Sigmoid colon (tissue), 7 donors: ENCODE measurements at places on chromosomes 1 and 21.

DNA sequence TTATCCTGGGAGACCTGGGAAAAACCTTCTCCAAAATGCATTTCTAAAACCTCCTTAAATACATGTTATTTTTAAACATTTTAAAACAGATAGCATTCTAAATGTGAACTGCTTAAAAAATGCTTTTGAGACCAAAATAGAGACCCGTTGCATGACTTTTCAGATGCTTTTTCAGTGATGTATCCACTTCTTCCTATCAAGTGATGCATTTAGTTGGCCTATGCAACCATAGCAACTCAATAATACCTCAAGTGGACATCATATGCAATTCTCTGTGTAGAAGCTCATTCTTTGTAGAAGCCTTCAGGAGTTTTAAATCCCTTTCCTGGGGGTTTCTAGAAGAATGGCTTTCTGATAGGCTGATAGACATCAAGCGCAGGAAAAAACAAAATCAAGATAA is 94.5 kb upstream of the RAVER2 start:
- DNase-seq: no peak
- H3K27me3 ChIP-seq: no peaks in the 10 kb centered on the region
- H3K4me3 ChIP-seq: no peak overlapping the region
- no peaks in the 10 kb centered on the region for H3K4me1 ChIP-seq
- H3K27ac ChIP-seq: no peak overlapping the region

DNA sequence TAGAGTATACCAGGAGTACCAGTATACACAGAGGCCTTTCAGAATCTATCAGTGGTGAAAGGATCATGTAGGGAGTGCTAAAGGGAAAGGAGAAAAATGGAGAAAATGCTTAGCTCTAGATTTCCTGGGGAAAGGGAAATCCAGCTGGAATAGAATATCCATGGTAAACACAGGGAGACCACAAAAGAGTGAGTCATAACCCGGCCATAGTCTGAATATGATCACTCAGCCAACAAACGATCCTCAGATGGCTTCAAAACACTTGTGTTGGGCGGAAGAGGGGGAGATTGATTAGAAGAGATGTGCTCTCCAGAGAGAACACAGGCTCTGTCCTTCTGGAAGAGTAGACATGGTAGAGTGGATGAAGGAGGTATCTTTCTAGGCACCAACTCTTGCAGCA is 180.6 kb downstream of the PAPPA2 start:
- no peak for DNase-seq
- no peaks in the 10 kb centered on the region for H3K27me3 ChIP-seq
- H3K4me1 ChIP-seq: peaks cover 6% of the 10 kb centered on the region
- H3K36me3 ChIP-seq: no peaks in the 10 kb centered on the region
- no peak overlapping the region for H3K4me3 ChIP-seq

GRCh38 chr1:61247881-61248752 is 165.8 kb downstream of the NFIA start:
- no peaks in the 10 kb centered on the region for H3K4me1 ChIP-seq
- peak overlapping the region; percentile 1 for H3K27ac ChIP-seq
- no peak overlapping the region for H3K4me3 ChIP-seq
- H3K36me3 ChIP-seq: no peaks in the 10 kb centered on the region

DNA sequence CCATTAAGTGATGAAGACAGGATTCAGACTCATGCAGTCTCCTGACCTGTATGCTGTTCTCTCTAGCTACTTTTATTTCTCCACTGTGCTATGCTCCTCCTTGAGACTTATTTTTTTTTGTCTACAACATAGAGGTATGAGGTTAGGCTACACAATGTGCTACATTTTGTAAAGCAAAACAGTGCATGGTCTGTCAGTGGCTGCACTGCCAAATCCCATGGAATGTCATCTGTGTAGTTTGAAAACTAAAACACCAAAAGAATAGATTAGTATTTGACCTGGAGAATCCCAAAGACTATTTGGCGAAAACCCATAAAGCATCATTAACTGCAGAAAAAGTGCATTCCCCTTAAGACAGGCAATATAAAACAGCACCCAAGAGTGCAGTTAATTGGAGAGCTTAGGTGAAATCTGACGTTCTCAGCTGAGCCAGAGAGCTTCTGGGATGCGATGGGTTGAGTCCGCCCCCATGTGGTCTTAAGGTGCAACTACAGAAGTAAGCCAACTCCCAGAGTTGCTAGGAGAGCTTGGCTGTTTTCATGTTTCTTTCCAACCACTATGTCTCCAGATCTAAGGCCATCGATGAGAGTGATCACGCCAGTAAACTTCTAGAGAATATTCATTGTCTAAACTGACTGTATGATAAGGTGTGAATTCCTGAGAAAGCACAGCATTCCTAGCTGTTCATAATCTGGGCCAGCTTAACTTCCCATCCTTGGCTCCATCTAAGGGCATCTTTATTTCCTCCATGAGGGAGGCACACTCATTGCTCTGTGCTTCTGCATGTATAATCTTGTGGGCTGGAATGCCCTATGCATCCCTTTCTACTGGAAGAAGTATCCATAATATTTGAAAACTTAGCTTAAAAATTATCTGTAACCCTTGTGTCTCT is 20.7 kb upstream of the CYP2J2 start:
- H3K36me3 ChIP-seq: no peaks in the 10 kb centered on the region
- no peaks in the 10 kb centered on the region for H3K27me3 ChIP-seq
- H3K4me1 ChIP-seq: peaks cover 6% of the 10 kb centered on the region
- H3K27ac ChIP-seq: no peak overlapping the region

DNA sequence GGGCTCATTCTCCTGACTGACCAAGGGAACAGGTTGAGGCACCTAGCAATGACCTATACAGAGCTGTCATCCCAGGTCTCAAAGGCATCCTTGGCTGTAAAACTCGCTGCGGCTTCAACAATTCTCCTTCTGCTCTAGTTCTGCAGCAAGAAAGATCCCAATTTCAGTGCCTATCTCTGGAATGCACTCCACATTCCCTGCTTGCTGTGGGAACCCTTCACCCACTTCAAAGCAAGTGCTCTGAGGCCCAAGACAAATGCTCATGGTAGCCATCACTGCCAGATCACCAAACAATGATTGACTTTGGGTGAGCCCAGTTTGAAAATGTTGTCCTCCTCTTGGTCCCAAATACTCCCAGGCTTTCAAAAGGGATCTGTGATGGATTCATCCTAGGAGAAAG is 37.7 kb upstream of the FMO3 start:
- H3K4me3 ChIP-seq: no peak overlapping the region
- H3K27ac ChIP-seq: no peak overlapping the region
- H3K36me3 ChIP-seq: no peaks in the 10 kb centered on the region
- no peaks in the 10 kb centered on the region for H3K27me3 ChIP-seq
- H3K4me1 ChIP-seq: no peaks in the 10 kb centered on the region
- DNase-seq: no peak

- no peak overlapping the region for H3K4me3 ChIP-seq
- H3K4me1 ChIP-seq: peaks cover 5% of the 10 kb centered on the region
- DNase-seq: no peak
- no peak overlapping the region for H3K27ac ChIP-seq
Measured at GRCh38 chr1:70360321-70360720, 5.8 kb upstream of the ANKRD13C start.

- no peaks in the 10 kb centered on the region for H3K36me3 ChIP-seq
- H3K27me3 ChIP-seq: no peaks in the 10 kb centered on the region
- H3K27ac ChIP-seq: peak overlapping the region; percentile 5
- H3K4me3 ChIP-seq: no peak overlapping the region
Measured at GRCh38 chr1:99737016-99737415, 29.4 kb downstream of the FRRS1 start.

- no peaks in the 10 kb centered on the region for H3K4me1 ChIP-seq
- DNase-seq: no peak
- no peaks in the 10 kb centered on the region for H3K27me3 ChIP-seq
- peak overlapping the region; percentile 87 for H3K4me3 ChIP-seq
Measured at GRCh38 chr1:44212355-44213221, 683 bp upstream of the DMAP1 start.

GRCh38 chr1:200211157-200211556 is 183.6 kb downstream of the NR5A2 start:
- H3K27me3 ChIP-seq: no peaks in the 10 kb centered on the region
- no peaks in the 10 kb centered on the region for H3K4me1 ChIP-seq
- no peak for DNase-seq
- H3K27ac ChIP-seq: no peak overlapping the region
- no peaks in the 10 kb centered on the region for H3K36me3 ChIP-seq

DNA sequence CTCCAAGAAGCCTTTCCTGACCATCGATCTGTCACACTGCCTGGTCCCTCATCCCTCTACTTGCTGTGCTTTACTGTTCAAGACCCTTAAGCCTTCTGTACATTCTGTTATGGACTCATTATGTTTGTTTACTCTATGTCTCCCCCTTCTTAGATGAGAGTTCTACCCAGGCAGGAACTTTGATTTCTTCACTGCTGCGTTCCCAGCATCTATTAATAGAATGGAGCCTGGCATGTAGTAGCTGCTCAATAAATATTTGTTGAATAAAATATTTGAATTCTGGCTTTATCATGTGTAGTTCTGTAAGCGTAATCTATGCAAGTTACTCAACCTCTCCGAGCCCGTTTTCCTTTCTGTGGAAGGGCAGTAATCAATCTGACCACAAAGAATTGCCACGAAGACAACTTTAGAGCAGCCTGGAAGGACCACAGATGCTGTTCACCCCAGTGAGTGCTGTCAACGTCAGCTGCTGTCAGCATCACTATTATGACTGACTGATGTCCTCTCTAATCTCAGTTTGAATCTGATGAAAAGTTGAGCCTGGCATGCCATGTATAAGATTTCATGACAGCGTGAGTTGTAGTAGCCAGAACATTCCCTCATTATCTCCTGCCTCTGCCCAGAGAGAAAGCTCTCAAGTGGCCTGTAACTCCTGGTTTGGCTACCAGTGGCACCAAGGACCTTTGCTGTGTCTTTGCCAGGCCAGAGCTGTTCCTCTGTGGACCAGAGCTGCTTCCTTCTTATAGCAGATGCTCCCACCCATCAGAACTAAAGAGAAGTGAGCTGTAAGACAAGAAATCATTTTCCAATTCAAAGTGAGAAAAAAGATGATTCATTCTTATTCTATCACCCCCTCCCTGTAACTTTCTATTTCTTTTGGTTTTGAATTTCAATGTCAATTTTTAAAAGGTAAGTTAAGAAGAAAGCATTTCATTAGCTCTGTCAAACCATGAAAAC is 94.5 kb downstream of the PRDM2 start:
- DNase-seq: no peak
- H3K36me3 ChIP-seq: peaks cover 18% of the 10 kb centered on the region
- H3K27me3 ChIP-seq: no peaks in the 10 kb centered on the region
- H3K4me1 ChIP-seq: peaks cover 16% of the 10 kb centered on the region

GRCh38 chr1:100628631-100629081 is 90.7 kb downstream of the GPR88 start:
- DNase-seq: no peak
- H3K27me3 ChIP-seq: no peaks in the 10 kb centered on the region
- no peaks in the 10 kb centered on the region for H3K36me3 ChIP-seq
- H3K27ac ChIP-seq: no peak overlapping the region
- no peak overlapping the region for H3K4me3 ChIP-seq

- H3K4me3 ChIP-seq: no peak overlapping the region
- no peaks in the 10 kb centered on the region for H3K36me3 ChIP-seq
- H3K4me1 ChIP-seq: no peaks in the 10 kb centered on the region
- DNase-seq: no peak
- no peak overlapping the region for H3K27ac ChIP-seq
- no peaks in the 10 kb centered on the region for H3K27me3 ChIP-seq
Measured at GRCh38 chr1:101137144-101138126, 99.4 kb upstream of the S1PR1 start.

DNA sequence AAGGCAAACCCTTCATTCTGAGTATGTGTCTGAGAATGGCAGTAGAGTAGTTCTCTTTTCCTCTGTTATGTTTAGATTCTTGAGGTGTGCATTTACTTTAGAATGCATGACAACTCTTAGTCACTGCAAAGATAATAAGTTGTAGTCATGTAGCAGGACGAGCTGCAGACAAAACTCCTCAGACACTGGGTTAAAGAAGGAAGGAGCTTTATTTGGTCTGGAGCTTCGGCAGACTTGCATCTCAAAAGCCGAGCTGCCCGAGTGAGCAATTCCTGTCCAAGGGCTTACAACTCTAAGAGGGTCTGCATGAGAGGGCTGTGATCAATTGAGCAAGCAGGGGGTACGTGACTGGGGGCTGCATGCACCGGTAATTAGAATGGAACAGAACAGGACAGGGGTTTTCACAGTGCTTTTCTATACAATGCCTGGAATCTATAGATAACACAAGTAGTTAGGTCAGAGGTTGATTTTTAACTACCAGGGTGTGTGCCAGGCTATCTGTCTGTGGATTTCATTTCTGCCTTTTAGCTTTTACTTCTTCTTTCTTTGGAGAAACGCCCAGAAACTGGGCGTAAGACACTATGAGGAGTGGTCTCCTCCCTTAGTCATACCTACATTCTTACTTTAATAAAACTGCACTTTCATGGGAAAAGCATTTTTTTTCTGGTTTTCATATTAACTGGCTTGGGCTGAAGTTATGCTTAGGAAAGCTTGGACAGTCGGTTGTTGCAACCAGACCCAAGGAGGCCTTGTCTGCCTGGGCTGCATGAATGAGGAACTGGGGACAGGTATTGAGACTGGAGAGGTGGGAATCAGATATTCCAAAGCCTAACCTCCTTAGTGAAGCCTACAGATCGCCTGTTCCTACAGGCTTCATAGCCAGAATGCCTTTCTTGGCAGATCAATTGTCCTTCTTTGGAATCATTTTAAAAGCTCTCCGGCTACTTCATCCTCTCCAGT is 115.1 kb downstream of the RHOU start:
- H3K36me3 ChIP-seq: no peaks in the 10 kb centered on the region
- H3K4me1 ChIP-seq: no peaks in the 10 kb centered on the region
- no peak overlapping the region for H3K4me3 ChIP-seq
- H3K27me3 ChIP-seq: no peaks in the 10 kb centered on the region
- H3K27ac ChIP-seq: no peak overlapping the region

DNA sequence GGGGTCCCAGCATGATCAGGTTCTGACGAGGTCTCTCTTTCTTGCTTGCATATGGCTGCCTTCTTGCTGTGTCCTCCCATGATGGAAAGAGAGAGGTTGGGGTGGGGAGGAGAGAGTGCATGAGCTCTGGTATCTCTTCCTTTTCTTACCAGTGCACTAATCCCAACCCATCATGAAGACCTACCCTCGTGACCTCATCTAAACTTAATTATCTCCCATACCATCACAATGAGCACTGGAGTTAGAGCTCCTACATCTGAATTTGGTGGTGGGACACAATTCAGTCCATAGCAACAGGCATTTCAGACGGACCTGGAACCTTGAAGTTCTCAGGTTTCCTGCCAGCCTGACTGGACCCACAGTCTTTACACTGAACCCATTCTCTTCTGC is 125.2 kb upstream of the ZNF648 start:
- no peaks in the 10 kb centered on the region for H3K36me3 ChIP-seq
- no peaks in the 10 kb centered on the region for H3K27me3 ChIP-seq
- no peak for DNase-seq
- H3K4me3 ChIP-seq: no peak overlapping the region

DNA sequence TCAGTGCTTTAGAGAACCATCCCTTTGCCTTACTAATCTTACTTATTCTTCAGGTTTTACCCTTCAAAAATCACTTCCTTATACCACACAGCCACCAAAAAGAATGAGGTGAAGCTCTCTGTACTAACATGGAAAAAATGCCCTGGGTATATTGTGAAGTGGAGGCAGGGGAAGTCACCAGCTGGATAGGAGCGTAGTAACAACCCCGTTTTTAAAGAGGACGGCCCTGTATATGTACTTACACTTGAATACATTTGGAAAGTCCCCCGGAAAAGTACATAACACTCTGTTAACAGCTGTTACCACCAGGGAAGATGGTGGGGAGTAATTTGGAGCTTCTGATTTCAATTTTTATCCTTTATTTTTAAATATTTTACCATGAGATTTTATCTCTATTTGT is 28.2 kb upstream of the KHDRBS1 start:
- peak overlapping the region; percentile 64 for H3K27ac ChIP-seq
- H3K4me1 ChIP-seq: peaks cover 10% of the 10 kb centered on the region
- no peaks in the 10 kb centered on the region for H3K36me3 ChIP-seq
- no peak overlapping the region for H3K4me3 ChIP-seq
